Suppressor macrophage treated with lipopolysaccharide for 1 hour (primary cell): ENCODE measurements at places on chromosomes 16 and 17.

DNA sequence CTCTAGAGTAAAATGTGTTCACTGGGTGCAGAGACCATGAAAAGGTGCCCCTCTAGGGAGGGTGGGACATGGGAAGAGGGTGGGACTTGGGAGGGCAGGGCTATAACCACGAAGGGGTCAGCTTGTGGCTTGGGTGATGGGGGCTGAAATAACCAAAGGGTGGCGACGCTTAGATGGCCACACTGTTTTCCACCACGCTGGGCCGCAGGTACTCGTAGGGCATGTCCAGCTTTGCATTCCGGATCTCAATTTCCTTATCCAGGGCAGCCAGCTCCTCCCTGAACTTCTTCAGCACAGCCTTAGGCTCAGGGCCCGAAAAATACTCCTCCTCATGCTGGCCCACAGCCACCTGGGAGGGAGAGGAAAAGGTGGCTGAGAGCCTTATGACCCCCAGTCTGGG lies 10.0 kb downstream of the ALOX15 start:
- DNase-seq = no peak

GRCh38 chr17:73533127-73533526 lies 111.1 kb downstream of the SDK2 start:
- DNase-seq = no peak

DNA sequence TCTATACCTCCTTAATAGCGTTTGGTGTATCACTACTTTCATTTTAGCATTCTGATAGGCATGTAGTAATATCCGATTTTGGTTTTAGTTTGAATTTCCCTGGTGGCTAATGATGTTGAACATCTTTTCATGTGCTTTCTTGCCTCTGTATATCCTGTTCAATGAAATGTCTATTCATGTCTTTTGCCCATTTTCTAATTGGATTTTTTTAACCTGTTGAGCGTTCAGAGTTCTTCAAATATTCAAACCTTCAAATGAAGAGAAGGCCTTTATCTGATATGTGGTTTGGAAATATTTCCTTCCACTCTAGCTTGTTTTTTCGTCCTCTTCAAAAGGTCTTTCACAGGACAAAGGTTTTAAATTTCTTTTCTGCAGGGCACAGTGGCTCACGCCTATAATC lies 2.4 kb upstream of the NME1 start:
- no peak for DNase-seq

DNA sequence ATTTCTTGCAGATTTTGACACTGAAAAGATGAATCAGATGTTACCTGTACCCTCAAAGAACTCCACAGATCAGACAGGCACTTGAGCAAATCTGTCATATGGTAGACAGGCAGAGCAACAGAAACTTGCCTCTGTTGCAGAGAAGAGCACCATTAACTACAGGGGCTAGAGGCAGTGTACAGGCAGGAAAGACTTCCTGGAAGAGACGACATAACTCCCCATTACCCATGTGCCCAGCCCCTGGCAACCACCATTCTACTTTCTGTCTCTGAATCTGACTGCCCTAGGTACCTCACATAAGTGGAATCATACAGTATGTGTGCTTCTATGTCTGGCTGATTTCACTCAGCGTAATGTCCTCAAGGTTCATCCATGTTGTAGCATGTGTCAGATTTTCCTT lies 15.5 kb downstream of the GFOD2 start:
- DNase-seq = no peak

DNA sequence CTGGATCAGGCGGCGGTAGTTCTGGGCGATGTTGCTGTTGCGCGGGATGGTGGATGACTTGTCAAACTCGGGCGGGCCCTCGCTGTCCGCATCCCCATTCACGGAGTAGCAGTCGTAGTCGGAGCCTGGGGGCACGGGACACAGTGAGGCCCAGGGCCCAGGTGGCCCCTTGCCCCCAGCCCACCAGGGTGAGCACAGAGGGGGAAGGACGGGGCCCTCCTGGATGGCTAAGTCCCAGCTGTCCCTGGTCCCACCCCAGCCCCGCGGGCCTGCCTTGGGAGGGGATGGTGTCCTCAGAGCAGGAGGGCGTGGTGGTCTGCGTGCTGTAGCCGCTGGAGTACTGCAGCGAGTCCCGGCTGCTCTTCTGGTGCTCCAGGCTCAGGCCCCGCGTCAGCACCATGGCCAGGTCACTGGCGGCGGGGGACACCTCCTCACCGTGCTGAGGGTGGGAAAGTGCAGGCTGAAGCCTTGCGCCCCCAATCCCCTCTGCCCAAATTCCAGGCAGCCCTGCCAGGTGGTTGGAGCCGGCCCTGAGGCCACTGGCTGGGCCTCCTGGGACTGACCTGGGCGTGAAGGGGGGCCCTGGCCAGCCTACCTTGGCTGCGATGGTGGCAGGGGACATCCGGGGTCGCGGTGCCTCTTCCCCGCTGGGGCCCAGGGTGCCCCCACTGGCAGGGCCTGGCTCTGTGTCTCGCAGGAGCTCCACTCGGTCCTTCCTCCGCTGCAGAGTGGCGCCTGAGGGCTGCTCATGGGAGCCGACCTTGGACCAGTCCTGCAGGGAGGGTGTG lies 18.2 kb downstream of the IL34 start:
- no peak for DNase-seq

DNA sequence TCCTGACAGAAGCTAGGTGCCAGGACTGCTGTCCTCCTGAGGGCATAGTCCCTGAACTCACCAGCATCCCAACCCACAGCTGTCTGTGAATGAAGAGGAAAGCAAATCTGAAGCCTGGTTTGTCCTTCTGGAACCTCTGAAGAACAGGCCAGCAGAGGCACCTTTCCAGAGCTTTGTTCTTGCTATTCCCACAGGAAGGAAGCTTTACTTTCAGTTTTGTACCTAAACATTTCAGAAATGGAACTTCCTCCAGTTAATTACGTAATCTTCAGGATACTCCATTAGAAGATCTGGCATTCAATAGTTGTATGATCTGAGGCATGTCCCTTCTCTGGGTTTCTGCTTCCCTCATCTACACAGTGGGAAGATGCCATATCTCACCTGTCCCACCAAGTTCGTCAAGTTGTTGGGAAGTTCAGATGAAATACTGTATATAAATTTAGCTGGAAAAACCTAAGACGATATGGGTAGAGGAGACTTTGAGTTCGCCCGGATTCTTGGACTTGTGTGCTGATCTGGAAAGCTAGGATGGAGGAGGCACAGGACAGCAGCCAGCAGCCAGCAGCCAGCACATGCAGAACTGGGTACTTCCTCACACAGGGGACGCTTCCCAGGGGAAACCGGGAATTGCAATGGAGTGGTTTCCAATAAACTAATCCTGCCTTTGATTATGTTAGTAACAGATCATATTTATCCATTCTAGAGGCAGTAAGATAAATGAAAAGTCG lies 22.4 kb downstream of the NXPH3 start:
- DNase-seq = no peak

DNA sequence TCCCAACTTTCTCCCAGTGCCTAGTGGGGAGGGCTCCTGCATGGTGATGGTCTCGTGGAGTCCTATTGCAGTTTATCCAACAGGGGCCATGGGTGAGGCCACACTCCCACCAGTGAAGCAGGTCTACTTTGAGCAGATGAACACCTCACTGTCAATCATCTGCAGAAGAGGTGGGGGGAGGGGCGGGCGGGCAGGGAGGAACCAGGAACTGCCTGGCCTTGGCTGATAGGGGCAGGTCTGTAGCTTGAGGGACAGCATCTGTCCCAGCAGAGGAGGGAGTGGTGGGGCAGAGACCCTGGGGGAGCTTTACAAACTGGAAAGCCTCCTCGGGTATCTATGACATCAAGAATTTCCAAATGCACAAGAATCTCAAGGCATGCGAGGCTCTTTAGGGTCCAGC lies 58.7 kb upstream of the ZNF423 start:
- no peak for DNase-seq
